CD4-positive, alpha-beta T cell treated with Interleukin-6 at 100 ng/mL for 8 hours (primary cell): ENCODE measurements at places on chromosomes 7 and 10.
A peak's percentile ranks its signal among the peaks of the same experiment; 100 is the strongest.

GRCh38 chr10:15448598-15448997 is 77.5 kb upstream of the FAM171A1 start:
- DNase-seq = no peak

DNA sequence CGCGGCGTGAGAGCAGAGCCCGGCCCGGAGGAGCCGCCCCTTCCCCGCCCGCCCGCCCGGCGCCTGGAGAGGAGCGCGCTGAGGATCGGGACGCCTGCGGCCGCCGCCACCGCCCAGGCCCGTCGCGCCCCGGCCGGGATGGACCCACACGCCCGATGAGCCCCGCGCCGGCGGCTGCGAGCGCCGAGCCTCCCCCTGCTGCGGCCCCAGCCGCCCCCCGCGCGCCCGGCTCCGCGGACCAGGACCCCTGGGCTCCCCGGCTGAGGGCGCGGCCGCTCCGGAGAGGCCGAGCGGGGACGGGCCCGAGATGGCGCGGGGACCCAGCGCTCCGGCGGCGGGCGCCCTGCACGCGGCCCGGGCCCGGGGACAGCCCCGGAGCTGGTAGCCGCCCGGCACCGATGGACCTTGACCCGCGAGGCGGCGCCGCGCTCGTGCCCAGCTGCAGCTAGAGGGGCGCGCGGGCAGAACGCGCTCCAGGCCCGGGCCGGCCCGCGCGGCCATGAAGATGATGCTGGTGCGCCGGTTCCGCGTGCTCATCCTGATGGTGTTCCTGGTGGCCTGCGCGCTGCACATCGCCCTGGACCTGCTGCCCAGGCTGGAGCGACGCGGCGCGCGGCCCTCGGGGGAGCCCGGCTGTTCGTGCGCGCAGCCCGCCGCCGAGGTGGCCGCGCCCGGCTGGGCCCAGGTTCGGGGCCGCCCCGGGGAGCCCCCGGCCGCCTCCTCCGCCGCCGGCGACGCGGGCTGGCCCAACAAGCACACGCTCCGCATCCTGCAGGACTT is 520 bp downstream of the FAM20C start:
- no peak for DNase-seq

DNA sequence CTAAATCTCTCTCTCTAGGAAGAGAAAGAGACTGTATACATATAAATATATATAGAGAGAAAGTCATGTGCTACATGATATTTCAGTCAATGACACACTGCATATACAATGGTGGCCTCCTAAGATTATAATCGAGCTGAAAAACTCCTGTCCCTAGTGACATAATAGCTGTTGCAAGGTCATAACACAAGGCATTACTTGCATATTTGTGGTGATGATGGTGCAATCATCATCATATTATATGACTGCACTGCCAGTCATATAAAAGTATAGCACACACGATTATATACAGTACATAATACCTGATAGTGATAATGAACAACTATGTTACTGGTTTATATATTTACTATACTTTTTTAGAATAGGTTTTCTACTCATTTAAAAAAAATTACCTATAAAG is 316.7 kb downstream of the FGFR2 start:
- no peak for DNase-seq

- no peak for DNase-seq
These were observed 182.2 kb downstream of the ADK start for GRCh38 chr10:74333174-74333573.

- DNase-seq = no peak
These were observed 1.2 kb downstream of the DBF4 start for GRCh38 chr7:87877366-87878040.

GRCh38 chr10:82206831-82207230 is 331.8 kb downstream of the NRG3 start:
- DNase-seq = no peak

DNA sequence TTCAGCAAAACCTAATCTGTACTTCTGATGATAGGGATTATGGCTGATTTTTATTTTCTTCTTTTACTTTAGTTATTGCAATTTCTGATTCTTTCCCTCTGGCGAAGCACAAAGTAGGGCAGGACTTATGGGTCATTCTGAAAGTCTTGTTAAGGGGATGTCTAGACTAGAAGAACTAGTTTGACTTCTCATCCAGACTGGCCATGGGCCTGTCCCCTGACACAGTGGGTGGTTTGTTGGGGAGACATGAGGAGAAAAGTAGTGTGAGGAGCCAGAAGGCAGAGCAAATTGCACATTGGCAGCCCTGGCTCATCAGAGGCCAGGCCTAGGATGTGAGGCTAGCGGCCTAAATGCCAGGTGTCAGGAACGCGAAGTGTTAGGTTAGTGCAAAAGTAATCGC is 152.8 kb downstream of the RTKN2 start:
- DNase-seq = no peak

DNA sequence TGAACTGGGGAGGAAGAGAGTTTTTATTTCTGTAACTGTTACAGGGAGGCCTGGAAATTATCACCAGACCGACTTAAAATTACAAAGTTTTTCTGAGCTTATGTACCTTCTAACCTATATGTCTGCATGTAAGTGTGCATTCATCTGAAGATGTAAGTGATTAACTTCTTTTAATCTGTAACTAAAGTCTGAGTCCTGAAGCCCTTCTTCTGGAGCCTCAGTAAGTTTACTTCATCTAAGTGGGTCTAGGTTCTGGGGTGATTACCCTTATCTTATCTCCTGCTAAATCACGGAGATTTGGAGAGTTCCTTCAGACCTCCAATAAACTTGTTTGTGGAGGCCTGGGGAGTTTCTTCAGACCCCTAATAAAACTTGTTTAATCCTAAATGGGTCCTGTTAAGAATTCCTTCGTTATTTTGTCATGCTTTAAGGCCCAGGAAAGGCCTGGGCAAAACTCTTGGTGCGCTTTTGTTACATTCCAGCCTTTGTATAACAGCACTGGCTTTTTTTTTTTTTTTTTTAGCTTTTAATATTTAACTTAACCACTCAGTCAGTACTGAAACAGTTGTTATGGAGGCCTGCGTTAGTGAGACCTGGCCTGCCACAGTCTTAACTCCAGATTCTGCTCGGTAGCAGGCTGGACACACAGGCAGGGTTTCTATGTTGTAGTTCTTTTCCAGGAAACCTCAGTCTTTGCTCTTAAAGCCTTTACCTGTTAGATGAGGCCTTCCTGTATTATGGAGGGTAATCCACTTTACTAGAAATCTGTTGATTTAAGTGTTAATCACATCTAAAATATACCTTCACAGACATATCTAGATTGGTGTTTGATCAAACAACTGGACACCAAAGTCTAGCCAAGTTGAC is 33.0 kb downstream of the TPST1 start:
- DNase-seq = no peak

DNA sequence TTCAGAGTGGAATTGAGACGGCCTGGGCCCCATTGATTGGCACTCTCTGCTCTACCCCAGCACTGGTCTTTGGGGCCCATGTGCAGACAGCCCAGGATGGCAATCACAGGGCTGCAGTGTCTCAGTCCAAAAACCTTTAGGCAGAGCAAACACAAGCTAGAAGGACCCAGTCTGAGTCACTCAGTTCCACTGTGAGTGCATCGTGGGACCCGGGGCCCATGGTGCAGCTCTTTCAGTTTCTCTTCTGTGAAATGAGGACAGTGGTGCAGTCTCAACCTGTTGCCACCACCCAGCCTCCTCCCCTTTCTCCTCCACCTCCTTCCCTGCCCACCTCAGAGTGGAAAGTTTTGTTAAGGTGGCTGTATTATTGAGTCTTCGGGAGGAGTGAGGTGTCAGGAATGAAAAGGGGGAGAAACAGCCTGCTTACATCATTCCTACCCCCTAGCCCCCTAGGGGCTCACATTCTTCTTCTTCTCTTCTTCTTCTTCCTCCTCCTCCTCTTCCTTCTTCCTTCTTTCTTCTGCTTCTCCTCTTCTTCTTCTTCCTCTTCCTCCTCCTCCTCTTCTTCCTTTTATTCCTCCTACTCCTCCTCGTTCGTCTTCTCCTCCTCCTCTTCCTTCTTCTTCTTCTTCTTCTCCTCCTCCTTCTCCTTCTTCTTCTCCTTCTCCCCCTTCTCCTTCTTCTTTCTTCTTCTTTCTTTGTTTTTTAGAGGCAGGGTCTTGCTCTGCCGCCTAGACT is 19.5 kb upstream of the CARD11 start:
- peak; percentile 77 for DNase-seq

- DNase-seq = no peak
These were observed 4.1 kb upstream of the CPED1 start for GRCh38 chr7:120984406-120984805.

DNA sequence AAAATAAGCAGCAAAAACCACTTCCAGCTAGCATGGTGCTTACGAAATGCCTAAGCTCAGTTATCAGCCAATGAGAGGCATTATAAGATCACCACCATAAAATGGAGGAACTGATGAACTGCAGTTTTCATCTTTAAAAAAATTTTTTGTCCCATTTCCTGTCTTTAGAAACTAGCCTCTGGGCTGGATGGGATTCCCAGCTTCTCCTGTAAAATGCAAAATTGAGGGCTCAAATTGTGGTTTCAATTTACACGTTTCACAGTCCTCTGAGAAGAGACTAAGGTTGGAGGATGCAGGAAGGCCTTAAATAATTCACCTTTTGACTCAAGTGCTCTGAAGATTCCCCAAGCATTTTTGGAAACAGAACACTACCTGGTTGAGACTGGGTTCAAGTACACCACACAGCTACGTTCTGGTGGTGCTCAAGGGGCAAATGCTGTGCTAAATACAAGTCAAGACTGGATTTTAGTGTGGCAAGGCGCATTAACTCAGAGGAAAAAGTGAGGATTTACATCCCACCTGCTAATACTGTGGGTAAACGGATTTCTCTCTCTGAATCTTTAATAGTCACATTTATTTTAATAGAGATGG is 951 bp downstream of the ZNF25 start:
- peak; percentile 5 for DNase-seq

- DNase-seq = no peak
These were observed 111.4 kb downstream of the BAMBI start for GRCh38 chr10:28788762-28789161.

GRCh38 chr10:132618158-132618919 is 80.8 kb downstream of the INPP5A start:
- DNase-seq = no peak

DNA sequence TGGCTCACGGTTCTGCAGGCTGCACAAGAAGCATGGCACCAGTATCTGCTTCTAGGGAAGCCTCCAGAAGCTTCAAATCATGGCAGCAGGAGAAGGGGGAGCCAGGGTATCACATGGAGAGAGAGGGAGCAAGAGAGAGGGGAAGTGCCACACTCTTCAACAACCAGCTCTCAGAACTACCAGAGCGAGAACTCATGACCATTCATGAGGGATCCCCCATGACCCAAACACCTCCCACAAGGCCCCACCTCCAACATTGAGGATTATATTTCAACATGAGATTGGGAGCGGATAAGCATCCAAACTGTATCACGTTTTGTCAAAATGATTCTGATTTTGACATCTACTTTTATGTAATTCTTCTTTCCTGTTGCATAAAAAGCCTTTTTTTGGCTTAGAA is 38.5 kb downstream of the CREM start:
- no peak for DNase-seq

DNA sequence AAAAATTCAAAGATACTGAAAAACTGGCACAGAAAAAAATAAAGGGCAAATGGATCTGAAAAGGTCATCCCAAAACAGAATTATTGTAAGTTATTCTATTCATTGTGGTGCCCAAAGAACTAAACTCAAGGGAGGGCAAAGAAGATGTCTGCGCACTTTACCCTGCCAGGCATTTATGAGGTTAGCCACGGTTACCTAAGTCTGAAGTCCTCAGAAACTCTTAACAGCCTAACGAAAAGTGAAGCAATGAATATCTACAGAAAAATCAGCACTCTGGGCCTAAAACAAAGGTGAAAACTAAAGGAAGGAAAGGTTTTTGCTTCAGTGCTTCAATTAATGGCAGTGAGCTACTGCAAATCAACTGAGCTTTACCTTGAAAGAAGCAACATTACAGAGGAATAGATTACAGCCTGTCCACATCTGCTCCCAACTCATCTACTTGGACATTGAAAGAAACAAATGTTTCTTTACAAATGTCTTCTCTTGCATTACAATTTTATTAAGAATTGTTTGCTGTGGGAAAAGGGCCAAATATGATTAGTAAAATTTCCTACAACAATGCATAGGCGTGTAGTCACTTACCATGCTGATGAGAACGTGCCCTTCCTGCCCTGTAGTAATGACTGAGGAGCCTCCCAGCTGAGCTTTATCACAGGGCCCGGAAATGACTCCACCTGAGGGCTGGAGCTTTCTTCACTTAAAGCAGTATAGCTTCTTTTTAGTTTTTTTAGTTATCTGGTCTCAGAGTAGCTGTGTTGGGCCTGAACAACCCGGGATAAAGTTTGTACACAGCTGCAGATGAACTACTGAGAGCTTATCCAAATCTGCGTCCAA is at the start of gene TUBAL3:
TUBAL3 (minus strand) TSS at position 621 of the 834 bp plus-strand sequence; CDS start at position 585, 36 bp downstream.
- DNase-seq = no peak

DNA sequence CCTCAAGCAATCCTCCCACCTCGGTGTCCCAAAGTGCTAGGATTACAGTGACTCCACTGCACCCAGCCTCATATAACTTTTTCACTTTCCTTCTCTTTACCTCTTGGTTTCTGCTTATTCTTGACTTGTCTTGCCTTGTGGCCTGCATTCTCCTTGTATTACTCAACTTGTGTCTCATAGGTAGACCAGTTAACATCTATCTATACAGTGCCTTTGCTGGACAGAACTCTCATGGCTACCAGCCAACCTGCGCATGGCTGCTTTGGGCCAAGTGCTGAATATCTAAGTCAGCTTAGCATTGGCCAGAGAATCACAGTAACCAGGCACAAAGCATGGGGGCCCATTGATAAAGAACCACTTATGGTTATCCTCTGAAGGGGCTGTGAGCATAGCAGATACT is 42.6 kb upstream of the ZNRF2 start:
- DNase-seq = no peak

DNA sequence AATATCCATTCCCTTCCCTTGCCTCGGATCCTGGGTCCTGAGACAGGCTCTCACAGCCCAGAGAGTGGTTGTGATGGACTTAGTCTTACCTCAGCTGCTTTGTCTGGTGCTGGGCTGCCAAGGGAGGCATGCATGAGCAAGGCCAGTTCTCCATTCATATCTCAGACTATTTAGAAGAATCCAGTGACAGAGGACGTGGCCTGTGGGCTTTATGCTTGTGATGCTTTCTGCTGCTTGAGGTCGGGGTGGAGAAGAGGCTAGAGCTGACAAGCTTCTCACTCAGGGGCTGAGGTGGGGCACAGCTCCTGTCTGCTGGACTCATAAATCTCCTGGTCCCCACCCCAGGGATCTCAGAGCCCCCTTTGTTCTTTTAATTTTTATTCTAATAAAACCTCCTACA is 66.8 kb downstream of the DNAJC12 start:
- no peak for DNase-seq

DNA sequence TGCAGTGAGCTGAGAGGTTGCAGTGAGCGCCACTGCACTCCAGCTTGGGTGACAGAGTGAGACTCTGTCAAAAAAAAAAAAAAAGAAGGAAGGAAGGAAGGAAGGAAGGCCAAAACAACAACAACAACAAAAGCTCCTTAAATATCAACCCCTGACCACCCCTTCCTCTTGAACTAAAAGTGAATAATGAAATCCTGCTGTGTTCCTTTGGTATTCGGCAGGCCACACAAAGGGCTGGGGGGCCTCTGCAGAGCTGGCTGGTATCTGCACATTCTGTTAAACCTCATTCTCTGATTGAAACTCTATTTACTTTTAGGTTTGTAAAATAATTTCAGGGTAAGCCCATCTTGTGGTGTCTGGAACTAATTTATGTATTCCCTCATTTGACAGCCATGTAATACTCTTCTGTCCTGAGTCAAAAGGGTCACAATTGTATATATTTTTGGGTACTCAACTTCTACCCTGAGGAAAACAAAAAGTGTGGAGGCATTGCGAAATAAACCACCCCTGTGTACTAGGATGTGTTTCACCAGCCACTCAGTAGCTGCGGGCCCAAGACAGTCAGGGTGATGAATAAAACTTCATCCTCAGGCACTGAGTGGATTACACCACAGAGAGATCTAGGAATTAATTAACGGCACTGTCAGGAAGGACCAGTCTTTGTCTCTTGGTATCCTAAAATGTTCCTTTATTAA is 446.4 kb upstream of the PFKP start:
- DNase-seq = no peak
